ENCODE measurements at places on chromosomes 3 and 15.

DNA sequence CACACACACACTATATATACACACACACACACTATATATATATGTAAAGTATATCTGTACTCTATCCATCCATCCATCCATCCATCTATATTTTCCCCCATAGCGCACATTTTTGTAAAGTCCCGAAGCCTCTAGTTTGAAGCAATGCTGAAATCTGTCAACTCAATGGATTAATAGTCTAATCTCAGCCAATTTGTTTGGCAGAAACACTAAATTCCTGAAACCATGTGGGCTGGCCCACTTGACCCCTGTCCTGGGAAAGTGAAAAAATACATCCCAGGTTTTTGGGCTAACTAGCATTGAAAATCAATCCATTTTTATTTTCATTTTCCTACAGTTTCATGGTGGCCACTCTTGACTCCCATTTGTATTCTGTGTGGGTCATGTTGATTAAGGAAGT is 166.7 kb downstream of the SLCO3A1 start:
- no peak for DNase-seq

- DNase-seq, result no peak
Measured at GRCh38 chr3:53518495-53518981, 24.1 kb downstream of the CACNA1D start.

DNA sequence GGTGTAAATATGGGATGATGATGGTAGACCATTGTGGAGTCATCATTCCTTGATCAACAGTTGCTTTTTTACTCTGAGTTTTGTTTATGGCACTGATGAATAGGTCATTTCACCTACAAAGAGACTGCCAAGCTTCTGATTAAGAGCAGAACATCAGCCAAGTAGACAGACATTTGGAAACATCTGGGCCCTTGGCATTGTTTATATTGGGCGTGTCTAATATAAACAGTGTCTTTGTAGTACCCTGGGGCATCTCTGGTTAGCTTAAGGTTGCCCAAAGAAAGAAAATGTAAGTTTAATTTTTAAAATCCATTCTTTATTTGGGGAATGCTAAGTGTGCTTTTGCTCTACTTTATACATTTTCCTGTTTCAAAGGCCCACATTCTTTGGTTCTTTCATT is 377.0 kb downstream of the FEZF2 start:
- no peak for DNase-seq

- DNase-seq, result no peak
Measured at GRCh38 chr3:186942168-186942567, 11.8 kb downstream of the ST6GAL1 start.

GRCh38 chr3:59163953-59164352 is 114.1 kb upstream of the CFAP20DC start:
- no peak for DNase-seq

- DNase-seq, result no peak
Measured at GRCh38 chr15:66578286-66578875, 12.6 kb upstream of the LCTL start.

- no peak for DNase-seq
Measured at GRCh38 chr15:49323207-49323606, 99.8 kb upstream of the FGF7 start.
